ENCODE measurements at places on chromosomes 6 and 20.

GRCh38 chr6:94215552-94215951 is 796.2 kb upstream of the EPHA7 start:
- DNase-seq, result no peak

DNA sequence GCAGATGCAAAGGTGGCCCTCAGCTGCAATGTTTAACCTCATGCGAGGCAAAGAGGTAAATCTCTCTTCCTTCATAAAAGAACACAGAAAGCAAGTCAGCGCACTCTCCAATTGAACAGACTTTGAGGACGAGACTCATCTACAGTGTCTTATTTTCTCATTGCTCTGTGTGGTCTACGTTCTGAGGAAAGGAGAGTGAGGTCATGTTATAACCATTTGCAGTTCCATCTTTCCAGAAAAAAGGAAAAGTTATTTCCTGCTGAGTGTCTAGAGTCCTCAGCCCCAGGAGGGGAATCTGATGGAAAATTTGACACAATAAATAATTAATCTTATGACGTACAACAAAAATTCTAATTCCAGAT is 35.6 kb upstream of the THBS2 start:
- DNase-seq, result no peak

- no peak for DNase-seq
Measured at GRCh38 chr6:8130399-8130798, 28.1 kb upstream of the EEF1E1 start.

- no peak for DNase-seq
Measured at GRCh38 chr6:2819115-2819514, 22.5 kb downstream of the SERPINB1 start.

GRCh38 chr6:12356983-12357972 is 67.1 kb downstream of the EDN1 start:
- DNase-seq, result no peak

DNA sequence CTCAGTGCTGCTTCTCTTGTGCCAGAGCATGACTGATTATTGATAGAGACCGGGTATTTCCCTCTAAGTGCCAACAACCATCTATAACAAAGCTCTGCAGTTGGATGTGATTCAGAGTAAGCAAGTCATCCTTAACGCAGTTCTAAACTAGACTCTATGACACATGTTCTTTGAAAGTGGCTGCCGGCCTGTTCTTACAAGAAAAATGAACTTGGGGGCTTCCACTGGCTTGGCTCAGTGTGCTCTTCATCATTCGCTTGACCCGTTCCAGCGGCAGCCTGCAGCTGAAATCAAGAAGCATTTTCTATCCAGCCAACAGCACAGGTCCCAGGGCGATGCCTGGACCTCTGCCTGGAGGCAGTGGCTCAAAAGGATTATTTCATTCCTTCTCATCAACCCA is 29.8 kb downstream of the GFOD1 start:
- DNase-seq, result no peak

DNA sequence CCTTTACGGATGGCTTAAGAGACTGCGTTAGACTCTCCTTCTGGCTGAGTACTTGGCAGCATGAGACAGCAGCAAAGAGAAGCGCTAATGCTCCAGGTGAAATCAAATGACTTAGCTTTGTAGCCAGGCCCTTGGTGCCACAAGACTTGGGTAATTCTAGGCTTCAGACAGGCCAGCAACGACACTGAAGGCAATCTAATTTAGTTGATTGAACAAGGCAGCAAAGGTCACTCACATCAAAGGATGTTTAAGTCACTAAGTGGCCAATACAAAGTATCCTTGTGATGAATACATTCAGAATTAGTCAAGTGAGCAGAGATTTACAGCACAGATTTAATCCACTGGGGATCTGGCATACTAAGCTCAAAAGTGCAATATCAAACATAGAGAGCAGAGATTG is 113.2 kb downstream of the FAM83B start:
- DNase-seq, result no peak

DNA sequence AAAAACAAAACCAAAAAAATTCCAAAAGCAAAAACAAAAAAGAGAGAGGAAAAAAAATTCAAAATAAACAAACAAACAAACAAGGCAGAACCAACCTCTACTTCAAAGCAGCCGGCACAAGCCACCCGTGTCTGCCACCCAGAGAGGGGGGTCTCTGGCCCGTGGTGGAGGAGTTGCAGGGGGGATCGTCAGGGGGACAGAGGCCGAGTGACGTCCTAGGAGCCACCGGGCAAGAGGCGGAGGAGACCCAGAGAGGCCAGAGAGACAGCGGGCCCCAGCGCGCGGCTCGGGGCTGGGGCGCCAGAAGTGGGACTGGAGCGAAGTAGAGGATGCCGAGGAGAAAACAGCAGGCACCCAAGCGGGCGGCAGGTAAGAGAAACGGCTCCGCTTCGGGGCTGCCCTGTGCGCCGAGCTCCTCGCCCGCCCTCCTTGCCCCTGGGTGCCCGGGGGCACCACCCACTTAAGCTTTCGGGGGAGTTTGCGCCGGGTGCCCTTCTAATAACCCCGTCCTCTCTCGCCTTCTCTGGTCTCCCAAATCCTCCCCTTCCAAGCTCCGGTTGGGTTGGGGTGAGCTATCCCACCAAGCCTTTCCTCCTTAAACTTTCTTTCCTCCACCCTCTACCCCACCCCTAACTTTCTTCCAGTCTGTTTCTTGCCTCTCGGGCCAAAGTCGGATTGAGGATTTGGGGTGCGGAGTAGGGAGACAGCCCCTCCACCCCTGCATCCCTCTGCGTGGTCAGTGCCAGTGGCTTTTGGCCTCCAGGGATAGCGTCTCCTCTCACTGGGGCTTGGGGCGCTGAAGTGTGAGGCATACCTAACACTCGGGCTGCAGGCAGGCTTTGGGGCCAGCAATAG is 1.0 kb downstream of the TSHZ2 start:
- DNase-seq, result no peak

Measured in stimulated activated effector memory CD8-positive, alpha-beta T cell treated with anti-CD3 and anti-CD28 coated beads, Interleukin-12 subunit alpha, Interleukin-12 subunit beta, amount 100 ng/mL, for 72 hours (primary cell).